ENCODE measurements at places on chromosomes 5 and 9. TPM values are rescaled to one million over a fixed set of nuclear protein-coding genes. Genes with fewer than 3 reads are reported as not detected.

DNA sequence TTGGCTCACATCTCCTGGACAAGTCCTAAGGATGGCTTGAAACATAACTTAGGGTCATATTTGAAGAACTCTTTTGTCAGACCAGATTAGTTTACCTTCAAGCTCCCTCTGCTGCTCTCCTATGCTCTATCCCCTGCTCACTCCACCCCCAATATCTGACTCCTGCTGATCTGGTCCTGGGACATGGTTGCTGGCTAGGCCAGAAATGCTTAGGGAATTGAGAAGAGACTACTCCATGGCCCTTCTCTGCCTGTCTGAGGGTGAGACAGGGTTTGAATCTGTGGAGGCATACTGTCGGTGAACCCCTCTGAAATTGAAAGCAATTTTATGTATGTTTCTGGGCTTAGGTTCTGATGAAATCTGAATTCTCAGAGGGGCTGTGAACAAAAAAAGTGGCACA, 3.3 kb downstream of the OTULIN start:
- no peak for DNase-seq

DNA sequence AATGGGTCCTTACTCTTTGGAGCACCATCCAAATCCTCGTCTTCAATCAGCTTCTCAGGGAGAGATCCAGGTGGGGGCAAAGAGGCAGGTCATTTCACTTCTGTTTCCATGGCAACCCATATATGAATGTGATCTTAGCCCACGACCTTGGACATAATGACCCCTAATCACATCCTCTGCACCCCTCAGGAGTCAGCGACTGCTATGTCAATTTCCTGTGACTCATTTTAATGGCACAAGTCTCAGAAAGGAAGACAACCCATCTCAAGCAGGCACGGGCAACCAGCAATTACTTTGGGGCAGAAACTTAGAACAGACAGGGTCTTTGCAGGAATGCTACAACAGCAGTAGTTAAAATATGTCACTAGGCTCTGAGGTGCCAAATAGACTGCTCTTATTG, 591.2 kb downstream of the TLR4 start:
- no peak for DNase-seq

DNA sequence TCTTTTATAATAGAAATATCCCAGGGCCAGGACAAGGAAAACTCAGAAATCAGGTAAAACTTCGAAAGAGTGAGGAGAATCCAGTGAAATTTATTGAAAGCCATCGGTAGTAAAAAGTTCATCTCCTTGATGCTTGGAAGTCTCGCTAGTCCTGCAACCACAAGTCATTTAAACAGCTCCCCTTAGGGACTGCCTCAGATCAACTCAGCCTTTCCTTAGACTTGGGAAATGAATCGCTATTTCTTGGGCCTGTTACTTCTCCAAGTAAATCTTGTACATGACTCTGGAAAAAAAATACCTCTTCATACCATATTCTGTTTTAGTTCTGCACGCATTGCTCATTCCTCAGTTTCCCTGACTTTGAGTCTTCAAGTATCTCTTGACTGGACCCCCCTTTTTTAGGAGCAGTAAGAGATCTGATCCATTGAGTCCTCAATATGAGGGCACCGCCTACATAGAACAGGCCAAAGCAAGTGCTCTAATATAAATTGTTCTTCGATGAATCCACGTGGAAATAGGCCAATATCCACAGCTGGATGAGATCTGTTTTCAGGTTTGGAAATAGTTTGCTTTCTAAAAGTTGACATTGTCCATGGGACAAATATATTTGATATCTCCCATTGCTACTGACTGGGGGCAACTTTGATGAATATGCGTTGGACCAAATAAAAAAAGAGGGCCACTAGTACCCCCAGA, 114.2 kb downstream of the PRDM6 start:
- no peak for DNase-seq

GRCh38 chr9:92188969-92189781, 74.0 kb upstream of the SPTLC1 start:
- no peak for DNase-seq

DNA sequence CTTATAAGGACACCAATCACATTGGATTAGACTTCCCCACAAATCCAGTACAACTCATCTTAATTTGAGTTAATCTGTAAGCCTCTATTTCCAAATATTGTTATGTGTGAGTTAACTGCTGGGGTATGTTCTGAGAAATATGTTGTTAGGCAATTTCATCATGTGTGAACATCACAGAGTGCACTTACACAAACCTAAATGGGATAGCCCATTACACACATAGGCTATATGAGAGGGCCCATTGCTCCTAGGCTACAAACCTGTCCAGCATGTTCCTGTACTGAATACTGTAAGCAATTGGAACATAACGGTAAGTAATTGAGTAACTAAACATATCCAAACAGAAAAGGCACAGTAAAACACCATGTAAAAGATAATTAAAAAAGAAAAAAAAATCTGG, 19.1 kb upstream of the ARSI start:
- no peak for DNase-seq

Gene BAG1
- 58.2 TPM for total RNA-seq

GRCh38 chr5:76690037-76690679, 25.8 kb upstream of the F2R start:
- no peak for DNase-seq

DNA sequence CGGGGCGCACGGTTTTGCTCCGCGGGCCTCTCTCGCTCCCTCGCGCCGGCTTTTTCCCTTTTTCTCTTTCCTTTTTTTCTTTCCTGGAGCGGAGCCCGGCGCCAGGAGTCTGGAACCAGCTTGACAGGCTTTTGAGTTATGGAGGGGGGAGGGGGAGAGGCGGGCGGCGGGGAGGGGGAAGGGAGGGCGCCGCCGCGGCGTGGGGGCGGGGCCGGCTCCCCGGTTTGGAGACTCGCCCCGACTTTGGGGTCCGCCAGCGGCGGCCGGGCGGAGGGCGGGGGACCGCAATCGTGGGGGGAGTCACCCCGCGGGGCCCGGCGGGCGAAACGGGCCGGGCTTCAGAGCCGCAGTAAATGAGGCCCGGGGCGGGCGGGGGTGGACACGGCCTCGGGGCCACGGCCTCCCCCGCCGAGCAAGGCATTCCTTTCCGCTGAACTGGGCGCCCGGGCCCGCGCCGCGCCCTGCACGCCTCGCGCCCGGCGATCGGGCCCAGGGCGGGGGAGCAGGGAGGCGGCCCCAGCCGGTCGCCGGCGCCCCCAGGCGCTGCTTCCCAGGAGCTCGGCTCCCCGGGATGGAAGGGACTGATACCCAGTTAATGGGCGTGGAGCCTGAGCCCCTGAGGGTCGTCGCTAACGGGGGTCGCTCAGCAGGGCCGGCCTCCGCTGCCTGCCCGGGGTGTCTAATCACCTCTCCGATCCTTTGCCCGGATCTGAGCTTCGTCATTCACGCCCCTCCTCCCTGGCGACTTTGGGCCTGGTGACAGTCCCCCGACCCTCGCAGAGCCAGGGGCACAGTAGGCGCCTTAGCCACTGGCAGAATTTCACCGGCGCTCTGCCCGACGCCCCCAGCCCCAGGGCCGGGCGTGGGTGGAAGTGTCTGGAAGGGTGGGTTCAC, 138.1 kb downstream of the C9orf50 start:
- DNase-seq, result no peak

- no peak for DNase-seq
Measured at GRCh38 chr5:159508344-159508743, 178.1 kb upstream of the IL12B start.

Gene IL13
- not detected for total RNA-seq

GRCh38 chr5:113524927-113525326, 11.4 kb downstream of the YTHDC2 start:
- no peak for DNase-seq

DNA sequence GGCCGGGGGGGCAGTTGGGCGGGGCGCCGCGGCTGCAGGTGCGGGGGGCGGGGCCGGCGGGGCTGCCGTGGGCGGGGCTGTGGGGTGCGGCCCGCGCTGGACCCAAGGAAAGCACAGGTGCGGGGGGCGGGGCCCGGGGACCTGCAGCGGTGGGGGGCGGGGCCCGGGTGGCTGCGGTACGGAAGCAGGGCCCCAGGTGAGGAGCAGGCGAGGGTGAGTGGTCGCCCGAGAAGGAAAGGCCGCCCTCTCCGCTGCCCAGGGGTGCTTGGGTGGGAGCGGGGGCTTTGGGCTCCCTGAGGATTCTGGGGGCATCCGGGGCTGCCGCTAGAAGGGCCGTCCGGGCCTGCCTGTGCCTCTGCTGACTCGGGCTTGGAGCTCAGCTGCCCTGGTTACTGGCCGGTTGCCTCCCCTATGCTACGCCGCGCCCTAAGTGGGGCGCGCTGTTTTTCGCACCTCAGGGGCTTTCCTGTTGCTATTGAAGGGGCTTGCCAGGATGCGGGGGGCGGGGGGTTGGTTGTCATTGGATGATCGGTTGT, 767 bp downstream of the RALGPS1 start:
- DNase-seq, result peak; percentile 19

DNA sequence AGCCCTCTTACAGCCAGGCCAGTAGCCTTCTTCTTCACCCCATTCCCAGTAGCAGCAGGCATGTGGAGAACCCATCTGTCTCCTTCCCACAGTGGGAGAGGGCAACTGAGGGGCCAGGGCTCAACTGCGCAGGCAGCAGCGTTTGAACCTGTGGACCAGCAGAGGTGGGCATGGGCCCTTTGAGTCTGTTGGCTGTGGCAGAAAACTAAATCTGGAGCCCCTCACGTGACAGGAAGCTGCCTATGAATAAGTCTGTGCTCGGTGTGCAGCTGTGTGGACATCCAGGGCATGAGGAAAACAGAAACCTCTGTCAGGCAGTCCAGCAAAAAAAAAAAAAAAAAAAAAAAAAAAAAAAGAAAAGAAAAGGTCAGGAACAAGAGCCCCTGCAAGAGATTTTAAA, 189.2 kb upstream of the NR3C1 start:
- DNase-seq, result no peak

- no peak for DNase-seq
Measured at GRCh38 chr5:141135718-141136266, 786 bp downstream of the PCDHB5 start.

- DNase-seq, result no peak
Measured at GRCh38 chr5:98997000-98997399, 68.2 kb upstream of the CHD1 start.

GRCh38 chr5:142955628-142956027, 185.5 kb downstream of the ARHGAP26 start:
- no peak for DNase-seq

GRCh38 chr9:130997925-130998596, 10.9 kb upstream of the LAMC3 start:
- peak; percentile 60 for DNase-seq

- DNase-seq, result peak; percentile 19
Measured at GRCh38 chr5:171092194-171092593, 216.9 kb upstream of the TLX3 start.

GRCh38 chr5:31193591-31194467, at the start of gene CDH6:
TSS of gene CDH6 (plus strand) at chr5:31193686. CDS start at chr5:31267474, 73,788 bp downstream.
- no peak for DNase-seq

Gene PLGRKT
- total RNA-seq, result 23.8 TPM

GRCh38 chr5:144304688-144305087, 134.0 kb downstream of the KCTD16 start:
- no peak for DNase-seq

DNA sequence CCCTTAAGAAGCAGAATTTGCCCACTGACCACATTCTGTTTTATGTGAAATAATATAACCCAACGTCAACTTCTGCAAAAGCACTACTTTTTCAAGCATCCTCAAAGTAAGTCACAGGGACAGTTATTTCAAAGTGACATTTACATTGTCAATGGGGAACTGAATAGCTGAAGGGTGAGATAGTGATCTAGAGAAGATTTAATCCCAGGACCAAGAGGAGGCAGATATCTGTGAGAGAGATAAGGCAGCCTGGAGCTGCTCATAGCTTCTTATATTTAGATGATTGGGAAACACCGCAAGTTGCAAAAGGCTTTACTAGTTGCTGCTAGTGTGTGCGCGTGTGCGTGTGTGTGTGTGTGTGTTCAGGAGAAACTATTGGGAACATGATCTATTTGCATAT, 210.4 kb upstream of the RFX3 start:
- no peak for DNase-seq

Gene PCDHB12
- not detected for total RNA-seq

Gene NXNL2
- total RNA-seq, result 0.86 TPM

DNA sequence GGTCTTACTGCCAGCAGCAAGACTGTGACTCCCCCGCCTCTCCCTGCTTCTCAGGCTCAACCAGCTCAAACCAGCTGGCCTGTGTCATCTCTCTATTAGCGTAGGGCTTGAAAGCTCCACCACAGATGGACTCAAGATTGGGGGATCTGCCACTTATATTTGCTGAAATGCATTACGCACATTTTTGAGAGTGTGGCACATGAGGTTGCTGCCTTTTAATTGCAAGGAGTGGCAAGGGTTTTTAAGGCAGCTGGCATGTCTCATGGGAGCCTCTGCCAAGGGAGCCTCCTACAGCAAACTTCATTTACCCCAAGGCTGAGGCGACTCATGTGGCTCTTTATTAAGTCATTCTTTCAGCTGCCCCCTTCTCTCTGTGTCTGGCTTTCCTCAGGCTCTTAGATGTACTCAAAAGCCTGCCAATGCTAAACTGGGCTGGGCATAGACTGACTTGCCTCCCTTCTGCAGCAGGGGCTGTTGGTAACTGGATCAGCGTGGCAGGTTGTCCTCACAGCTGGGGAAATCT, 219.3 kb downstream of the SMARCA2 start:
- DNase-seq, result no peak

DNA sequence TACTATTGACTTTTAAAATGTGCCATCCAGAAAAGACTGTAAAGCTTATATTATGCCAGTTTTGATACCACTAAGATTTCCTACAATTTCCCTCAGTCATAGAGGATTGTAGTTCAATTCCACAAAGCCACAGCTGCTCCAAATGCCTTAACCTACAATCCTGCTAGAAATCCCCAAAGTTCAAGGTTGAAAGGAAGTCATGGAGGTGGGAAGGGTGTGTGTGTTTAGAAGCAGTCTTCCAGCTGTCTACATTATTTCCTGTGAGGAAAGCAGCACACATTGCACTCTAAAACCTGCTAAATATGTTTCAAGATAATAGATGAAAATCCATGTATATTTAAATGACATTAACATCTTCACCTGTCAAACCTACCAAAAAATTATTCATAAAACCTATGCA, 11.8 kb downstream of the EPB41L4A start:
- DNase-seq, result no peak

Gene CARTPT
- not detected for total RNA-seq

GRCh38 chr9:76176171-76176570, 218.1 kb downstream of the RFK start:
- DNase-seq, result no peak

- no peak for DNase-seq
Measured at GRCh38 chr9:80560976-80561375, 989.2 kb downstream of the TLE4 start.

Data from HCT116 (cell line).